ENCODE measurements at places on chromosomes 5 and 9.

GRCh38 chr5:17172791-17173190, 44.6 kb upstream of the BASP1 start:
- DNase-seq, result no peak

DNA sequence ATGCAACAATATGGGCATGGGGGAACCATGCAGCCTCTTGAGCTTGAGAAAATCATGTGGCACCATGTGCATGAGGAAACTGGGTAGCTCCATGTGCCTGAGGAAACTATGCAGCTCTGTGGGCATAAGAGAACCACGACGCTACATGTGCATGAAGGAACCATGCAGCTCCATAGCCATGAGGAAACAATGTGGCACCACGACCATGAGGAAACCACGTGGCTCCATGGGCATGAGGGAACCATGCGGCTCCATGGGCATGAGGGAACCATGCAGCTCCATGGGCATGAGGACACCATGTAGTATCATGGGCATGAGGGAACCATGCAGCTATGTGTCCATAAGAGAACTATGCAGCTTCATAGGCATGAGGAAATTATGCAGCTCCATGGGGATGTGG, 140.8 kb downstream of the CAVIN4 start:
- no peak for DNase-seq

DNA sequence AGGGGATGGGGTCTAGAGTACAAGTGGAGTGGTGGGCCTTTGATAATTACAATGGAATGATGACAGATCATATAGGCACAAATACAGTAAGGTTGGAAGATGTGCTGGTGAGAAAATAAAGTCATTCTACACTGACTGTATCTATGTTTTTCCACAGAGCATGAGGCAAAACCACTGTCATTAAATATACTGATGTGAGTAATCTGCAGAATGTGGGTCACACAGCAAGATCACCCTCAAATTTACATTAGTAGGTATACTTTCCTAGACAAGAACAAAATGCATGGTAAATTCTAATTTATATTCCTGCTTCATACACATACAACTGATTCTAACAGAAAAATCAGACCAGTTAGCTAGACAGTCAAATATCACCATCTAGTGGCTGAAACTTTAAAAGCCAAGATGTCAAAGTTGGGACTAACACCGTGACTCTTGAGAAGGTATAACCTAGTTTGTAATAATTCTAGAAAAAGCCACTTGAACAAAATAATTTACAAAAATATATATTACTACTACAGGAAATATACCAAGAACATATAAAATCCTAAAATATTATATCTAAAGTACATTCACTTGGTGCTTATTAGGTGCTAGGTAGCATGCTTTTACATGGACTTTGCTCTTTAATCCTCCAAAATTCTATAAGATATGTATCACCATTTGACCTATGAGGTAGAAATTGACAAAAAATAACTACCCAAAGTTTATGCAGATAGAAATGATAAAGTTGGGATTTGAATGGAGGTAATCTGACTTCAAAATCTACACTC, 19.5 kb downstream of the TTC33 start:
- DNase-seq, result no peak

DNA sequence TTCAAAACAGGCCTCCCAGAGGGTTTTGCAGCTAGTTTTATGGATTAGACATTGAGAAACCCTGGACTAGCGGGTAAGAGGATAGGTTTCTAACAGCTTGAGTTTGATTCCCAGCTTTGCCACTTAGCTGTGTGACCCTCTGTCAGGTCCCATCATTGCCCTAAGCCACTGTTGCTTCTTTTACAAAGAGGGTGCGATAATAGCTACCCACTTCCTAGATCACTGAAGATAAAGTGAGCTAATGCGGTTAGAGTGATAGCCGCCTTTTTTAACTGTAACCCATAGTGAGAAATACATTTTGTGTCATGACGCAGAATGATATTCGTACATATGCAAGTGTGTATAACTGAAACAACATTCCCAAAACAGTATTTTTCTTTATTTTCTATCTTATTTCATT, 40.3 kb downstream of the CSF1R start:
- no peak for DNase-seq

DNA sequence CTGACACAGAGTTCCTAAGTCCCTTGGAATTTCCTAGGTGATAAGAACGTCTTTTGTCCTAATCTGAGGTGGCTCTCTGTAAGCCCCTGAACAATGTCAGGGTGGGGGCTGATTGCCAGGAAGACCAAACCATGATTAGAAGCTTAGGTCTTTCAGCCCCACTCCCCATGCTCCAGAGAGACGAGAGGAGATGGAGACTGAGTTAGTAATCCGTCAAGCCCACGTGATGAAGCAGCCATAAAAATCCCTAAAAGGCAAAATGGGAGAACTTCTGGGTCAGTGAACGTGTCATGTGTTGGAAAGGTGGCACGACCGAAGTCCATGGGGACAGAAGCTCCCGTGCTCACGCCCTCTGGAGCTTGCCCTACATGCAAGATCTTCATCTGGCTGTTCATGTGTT, 85.6 kb downstream of the RAD23B start:
- no peak for DNase-seq

GRCh38 chr5:174147551-174147950, 102.0 kb downstream of the NSG2 start:
- no peak for DNase-seq

GRCh38 chr9:35555246-35555701, 49.8 kb upstream of the TESK1 start:
- DNase-seq, result no peak

DNA sequence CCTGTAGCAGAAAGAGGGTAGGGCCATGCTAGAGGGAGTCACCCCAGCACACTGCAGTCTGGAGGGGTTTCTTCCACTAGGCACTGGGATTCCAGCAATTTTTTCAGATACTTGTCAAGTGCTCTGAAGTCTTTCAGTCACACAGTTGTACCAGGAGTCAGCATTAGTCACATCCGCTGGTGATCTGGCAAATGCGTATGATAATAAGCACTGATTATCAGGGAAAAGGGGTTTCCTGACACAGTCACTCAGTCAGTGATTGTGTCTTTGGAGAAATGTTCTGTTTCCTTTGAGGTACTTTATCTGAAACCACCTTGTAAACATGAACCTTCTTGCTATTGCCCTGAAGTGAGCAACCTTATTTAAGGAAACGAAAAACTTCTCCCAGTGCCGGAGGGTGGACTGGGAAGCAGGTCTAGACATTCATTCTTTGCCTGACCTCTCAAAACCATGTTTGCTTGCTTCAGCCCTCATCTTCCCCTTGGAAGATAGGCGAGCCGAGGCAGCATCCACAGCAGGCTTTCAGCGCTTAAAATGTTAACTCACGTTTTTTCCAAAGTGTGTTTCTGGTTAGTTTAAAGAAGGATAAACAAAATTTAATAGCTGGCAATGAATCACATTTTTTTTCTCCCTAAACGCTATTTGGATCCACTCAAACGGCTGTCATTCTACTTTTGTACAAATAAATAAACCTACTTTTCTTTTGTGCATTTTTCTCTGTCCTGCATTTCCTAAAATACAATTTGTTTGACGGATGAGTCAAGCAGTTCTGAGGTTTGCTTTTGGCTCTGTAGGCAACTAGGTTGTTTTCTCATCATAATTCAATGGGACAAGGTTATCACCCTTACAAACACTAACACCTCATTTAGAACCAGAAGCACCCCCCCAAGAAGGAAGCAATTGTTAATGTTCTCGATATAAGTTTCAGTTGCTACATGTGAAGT, 77.7 kb downstream of the FOXD1 start:
- DNase-seq, result no peak

DNA sequence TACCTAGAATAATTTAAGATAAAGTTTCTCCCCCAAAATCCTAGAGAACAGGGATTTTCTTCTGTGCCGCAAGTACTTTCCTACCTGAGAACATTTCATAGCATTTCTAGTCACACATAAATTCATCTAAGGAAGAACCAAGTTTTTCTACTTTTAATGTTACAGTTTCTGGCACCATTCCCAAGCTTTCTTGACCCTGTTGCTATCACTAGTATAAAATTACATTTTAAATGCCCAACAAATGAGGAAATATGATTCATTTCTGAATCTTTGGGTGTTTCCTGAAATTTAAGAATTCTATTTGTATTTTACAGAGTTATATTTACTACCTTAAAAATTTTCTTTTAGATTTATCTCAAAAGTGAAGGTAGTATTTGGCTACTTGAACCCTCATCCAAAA, 137.8 kb downstream of the LPAR1 start:
- no peak for DNase-seq

DNA sequence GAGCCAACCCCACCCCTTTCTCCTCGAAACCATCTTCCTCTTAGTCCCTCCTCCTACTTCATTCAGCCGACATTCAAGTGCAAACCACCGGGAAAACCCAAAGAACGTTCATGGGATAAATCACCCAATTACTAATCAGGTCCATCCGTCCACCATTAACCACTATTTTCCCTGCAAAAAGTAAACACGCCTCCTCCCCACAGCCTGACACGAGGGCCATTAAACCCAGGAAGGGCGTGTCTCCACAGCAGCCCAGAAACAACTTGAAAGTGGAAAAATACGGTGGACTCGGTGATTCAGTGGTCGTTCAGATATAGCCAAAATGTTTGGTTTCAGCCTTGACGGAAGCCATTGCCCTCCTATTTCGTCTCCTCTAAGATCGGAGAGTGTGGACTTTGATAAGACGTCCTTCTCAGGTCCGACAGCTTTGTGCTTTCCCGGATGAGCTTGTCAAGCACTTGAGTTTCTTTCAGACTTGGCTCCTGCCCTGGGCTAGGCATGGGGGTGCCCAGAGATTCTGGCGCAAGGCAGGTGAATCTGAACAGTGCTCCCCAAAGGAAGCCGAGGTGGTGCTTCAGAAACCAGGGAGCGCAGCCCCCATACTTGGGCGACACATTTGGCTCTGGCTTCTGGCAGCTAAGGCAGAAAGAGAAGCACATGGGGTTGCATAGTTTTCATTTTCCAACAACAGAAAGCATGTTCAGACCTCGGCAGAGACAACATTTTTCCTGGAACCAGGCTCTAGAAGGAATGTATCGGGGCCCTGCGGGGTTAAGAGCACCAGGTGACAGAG, 56.6 kb downstream of the SMIM23 start:
- no peak for DNase-seq

- no peak for DNase-seq
Measured at GRCh38 chr9:108720191-108720642, 135.6 kb downstream of the ACTL7B start.

DNA sequence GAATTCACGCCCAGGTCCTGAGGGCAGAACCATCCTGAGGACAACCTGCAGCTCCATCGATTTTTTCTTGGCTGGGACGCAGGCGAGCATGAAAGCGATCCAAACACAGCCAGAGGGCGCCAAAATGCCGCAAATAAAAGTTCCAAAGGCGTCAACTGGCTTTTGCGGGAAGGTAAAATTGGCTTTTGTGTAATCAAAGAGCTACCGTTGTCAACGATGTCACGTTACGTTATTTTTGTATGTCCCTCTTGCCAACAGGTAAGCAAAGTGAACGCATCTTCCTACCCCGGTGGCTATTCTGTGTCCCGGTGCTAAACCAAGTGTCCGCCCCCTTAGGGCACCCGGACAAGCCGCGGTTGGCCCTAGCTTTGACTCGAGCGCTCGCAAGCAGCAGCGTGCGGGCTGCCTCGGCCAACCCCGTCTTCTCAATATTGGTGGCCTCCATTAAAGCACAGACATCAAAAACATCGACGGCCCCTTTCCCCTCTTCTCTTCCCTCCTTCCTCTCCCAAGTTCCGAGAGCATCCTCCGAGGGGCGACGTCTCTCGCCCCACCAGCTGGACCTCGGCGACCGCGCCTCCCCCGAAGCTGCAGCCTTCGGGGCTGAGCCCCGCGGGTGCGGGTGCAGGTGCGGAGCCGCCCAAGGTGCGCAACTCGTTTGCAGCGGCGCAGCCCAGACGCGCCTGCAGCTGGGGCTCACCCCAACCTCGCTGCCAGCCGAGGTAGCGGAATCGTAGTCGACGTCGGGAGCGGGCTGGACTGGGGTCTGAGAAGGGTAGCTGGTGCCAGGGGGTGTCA, 1.1 kb upstream of the BASP1 start:
- DNase-seq, result no peak

Data from stimulated activated CD8-positive, alpha-beta memory T cell treated with anti-CD3 and anti-CD28 coated beads, Interleukin-4, amount 100 ng/mL, for 1 hour (primary cell).